Gastrocnemius medialis (tissue), 4 donors: ENCODE measurements at places on chromosomes 12 and 14.

DNA sequence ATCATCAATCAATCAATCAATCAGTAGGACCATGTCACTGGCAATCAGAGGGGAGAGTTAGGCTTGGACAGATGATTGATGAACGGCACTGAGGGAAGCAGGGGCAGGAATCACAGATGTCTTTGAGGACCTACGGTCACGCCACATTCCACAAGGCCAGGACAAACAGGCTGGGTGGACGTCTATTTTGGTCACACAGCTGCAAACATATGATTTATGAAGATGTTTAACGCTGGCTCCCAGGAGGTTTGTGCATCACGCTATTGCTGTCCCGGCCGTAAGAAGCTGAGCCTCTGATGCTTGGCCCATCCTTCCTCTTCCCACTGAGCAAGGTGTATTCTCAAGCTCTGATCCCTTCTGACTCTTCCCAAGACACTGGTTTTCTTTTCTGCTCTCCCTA, 160.8 kb downstream of the FOXN3 start:
- peak; percentile 71 for DNase-seq

- DNase-seq, result no peak
Observed at GRCh38 chr12:17992002-17992656, 97.9 kb downstream of the RERGL start.

DNA sequence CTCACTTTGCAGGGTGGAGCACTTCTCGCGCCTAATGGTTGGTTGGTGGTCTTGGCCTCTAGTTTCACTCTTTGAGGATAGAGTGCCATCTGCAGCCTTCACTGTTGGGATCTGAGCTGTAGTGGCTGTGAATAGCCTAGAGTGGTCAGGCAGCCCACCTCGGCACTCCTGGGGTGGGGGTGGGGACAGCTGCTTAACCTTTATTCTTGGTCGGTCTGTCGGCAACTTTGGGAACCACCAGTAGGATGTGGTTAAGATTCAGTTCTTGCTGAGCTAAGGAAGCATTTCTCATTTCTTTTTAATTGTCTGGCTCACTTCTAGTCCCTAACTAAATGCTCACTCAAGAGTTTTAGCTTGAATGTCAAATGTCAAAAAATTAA, 21.1 kb downstream of the TMBIM6 start:
- no peak for DNase-seq

- DNase-seq, result no peak
Observed at GRCh38 chr12:67650388-67651131, 2.0 kb downstream of the DYRK2 start.

DNA sequence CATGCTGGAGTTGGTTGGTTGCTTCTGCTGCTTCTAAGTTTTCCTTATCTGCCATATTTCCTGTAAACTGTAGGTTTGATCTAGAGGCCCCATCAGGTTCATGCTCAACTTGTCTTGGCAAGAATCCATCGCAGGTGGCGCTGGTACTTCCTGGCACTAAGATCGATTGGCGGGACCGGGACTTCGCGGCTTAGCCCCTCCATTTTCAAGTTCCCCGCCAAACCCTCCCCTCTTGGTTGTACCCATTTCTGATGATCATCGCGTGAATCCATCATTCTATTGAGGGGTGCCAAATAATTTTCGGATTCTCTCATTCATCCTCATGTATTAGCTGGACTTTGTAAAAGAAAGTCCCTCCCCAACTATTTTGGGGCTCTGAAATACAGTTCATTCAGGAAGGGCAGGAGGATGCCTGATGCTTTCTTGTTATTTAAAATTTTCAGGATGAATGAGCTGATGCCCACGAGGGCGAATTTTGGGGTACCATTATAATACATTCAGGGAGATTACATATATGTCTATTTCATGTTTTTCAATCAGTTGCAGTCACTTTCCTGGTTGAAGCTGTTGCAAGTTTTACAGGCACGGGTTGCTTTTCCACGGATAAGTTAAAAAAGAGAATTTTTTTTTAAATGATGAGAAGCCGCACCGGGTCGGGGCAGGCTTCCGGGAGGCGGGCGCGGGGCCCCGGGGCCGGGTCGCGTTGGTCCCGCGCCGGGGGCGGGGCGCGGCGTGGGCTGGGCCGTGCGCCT, 395 bp upstream of the BRI3BP start:
- no peak for DNase-seq
